ENCODE measurements at places on chromosomes 2 and 18.
A peak's percentile ranks its signal among the peaks of the same experiment; 100 is the strongest.

DNA sequence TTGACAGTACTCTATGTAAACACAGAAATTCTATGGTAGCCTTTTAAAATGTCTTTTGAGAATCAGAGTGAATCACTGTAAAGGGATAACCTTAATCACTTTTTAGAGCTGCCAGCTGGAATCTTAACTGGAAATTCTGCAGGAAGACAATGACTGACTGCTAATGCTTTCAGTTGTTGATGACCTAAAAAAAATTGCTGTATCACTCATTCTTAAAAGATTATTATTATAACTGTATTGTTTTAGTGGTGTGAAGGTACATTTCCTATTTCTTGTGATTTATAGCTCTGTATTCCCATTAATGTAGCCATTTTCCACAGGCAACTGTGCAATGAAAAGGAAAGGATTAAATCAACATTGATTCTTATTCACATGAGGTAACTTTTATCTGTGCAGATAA lies 260.5 kb downstream of the CALCRL start:
- DNase-seq = no peak

- DNase-seq = peak; percentile 69
Observed at GRCh38 chr2:215797676-215798075, 215.7 kb downstream of the MREG start.

DNA sequence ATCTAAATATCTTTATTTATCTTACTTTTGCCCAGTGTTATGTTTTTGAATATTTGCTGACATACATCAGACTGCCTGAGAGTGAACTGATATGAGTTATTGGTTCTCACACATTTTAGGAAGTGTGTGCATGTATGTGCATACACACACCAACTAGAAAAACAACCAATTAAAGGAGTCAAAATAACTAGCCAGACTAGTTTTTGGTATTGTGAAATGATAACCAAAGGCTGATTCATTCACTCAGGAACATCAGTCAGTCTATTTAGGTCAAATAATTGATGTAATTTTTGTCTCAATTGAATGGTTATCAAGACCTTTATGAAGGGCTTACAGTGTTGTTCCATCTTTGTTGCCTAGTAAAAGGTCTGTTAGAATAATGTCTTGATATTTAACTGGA lies 369.3 kb upstream of the VRK2 start:
- DNase-seq = no peak

DNA sequence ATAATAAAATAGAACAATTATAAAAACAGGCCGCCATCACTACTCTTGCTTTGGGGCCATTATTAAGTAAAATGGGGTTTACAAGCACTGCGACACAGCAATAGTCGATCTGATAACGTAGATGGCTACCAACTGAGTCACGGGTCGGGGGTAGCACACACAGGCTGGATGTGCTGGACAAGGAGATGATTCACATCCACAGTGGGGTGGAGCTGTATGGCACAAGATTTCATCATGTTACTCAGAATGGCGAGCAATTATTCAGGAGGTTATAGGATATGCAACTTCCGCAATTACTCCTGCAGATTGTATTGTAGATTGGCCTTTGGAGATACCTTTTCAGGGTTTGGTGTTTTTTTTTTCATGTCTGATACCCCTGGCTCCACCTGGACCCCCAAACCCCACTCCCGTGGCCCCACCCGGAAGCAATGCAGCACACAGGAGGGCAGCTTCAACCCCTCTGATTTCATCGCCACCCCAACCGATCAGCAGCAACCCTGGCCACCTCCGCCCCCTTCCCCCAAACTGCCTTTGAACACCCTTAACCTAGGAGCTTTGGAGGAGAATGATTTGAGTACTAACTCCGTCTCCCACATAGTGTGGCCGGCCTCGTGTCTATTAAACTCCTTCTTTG lies 21.4 kb upstream of the MLPH start:
- peak; percentile 96 for DNase-seq

- no peak for DNase-seq
Observed at GRCh38 chr2:30717081-30717650, 90.1 kb downstream of the CAPN13 start.

- no peak for DNase-seq
Observed at GRCh38 chr2:79620679-79621078, 107.8 kb downstream of the CTNNA2 start.

- no peak for DNase-seq
Observed at GRCh38 chr2:176521878-176522670, 252.8 kb downstream of the MTX2 start.

GRCh38 chr2:75503048-75503607 lies 57.6 kb downstream of the EVA1A start:
- DNase-seq = peak; percentile 85

DNA sequence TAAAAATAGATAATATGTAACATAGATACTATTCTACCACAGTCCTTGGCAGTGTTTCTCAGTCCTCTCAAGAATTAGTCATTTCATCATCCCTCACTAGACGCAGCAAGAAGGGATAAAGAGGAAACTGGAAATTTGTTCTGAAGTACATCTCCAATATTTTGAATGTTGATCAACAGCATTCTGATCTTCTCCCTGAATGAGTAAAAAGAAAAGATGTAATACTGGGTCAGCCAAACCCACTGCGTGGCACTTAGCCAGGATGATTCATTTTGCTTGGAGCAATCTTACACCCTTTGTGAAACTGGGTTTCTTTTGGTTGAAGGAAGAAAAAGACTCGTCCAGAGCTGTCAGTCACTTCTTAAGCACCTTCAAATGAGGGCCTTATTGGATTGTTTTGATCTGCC lies 54.1 kb downstream of the TAF1B start:
- DNase-seq = peak; percentile 95

DNA sequence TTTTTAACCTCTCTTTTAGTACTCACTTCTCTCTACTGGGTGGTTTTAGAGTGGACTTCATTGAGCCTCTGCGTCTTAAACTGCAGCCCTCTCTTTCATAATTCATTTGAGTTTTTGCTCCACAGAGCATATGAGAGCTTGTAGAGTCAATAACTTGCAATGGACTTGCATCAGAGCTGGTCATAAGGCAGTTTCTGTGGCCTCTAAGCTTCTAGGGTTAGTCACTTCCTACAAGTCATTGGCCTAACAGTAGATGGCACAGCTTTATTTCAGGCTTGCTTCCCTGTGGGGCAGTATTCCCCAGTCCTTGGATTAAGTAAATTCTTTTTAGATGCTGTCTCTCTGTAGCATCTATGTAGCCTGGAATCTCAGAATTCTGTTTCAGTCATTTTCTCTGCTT lies 1435.7 kb downstream of the LRP1B start:
- DNase-seq = peak; percentile 25

- DNase-seq = no peak
Observed at GRCh38 chr2:228447266-228447915, 265.9 kb upstream of the SPHKAP start.

GRCh38 chr18:23662309-23663263 lies at the start of gene ANKRD29:
Gene ANKRD29 (minus strand): TSS chr18:23662911. CDS start chr18:23662730, 181 bp downstream.
- peak; percentile 4 for DNase-seq

DNA sequence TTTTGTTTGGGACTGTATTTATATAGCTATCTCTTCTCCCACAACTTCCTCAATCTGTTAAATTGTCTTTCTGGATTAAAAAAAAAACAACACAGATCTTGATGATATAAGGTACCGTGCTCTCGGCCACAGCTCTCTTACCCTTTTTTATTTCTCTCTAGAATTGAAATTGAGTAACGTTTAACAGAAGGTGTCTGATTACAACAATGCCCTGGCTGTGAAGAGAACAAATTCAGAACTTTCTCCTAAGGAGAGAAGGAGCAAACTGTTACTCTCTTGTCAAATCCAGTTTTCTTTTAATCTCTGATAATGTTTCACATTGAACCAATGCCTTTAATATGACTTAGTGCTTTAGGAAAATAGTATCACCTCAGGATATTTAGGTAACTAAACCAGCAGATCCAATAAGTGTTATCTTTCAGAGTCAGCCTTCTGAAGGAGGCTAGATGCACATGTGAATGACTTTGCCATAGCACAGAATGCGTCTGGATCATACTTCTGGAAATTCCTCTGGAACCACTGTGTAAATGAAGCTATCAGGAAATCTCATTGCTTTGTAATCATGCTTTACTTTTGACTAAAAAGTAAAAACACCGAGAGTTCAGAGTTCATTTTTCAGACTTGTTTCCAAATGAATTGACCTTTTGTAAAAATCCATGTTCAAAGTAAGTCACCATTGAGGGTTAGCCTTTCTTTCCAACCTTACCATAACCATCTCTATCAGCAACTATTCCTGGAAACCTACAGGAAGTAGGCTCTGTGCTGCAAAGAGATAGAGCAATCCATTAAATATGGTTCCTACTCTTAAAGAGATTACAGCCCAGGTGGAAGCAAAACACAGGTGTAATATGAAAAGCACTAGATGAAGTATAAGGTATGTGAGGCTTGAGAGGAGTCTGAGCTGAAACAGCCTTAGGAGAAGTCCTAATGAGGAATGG lies 147.0 kb upstream of the OSR1 start:
- DNase-seq = no peak

Data from astrocyte of the spinal cord (primary cell).